ENCODE measurements at places on chromosomes 16 and 17.
A peak's percentile ranks its signal among the peaks of the same experiment; 100 is the strongest.

- DNase-seq, result no peak
Observed at GRCh38 chr16:10754941-10755340, 11.3 kb downstream of the NUBP1 start.

- peak; percentile 71 for DNase-seq
Observed at GRCh38 chr17:75153780-75154194, 525 bp downstream of the JPT1 start.

GRCh38 chr17:77779711-77780539 is 178.6 kb upstream of the TNRC6C start:
- DNase-seq, result no peak

DNA sequence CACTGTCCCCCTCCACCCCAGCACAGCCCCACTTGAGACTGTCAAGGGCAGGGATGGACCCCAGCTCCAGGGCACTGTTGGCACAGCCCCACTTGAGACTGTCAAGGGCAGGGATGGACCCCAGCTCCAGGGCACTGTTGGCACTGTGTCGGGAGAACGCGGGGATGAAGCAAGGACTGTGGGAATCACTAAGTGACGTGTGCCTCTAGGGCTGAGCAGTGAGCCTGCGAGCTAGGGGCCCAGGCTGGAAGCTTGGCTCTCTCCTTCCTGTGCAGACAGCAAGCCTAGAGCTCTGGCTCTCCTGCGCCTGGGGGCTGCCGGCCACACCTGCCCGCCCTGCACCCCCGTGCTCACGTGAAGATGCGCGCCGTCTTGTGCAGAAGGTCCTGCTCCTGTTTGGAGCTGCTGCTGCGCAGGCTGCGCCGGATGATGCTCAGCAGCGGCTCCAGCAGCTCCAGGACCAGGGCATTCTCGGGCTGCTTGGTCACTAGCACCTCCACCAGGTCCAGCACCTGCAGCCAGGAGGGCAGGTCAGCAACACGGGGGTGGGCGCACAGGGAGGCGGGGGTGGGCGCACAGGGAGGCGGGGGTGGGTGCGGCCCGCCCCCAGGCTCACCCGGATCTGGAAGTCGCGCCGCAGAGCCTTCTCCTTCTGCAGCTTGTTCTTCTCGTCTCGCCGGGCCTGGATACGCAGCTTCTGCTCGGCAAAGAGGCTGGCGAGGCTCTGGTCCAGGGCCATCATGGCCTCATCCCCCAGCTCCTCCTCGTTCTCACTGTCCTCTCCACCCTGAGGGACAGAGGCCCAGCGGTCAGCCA is 10.8 kb downstream of the MYBBP1A start:
- no peak for DNase-seq

- peak; percentile 87 for DNase-seq
Observed at GRCh38 chr17:81513372-81513752, 763 bp upstream of the ACTG1 start.

- no peak for DNase-seq
Observed at GRCh38 chr16:70252355-70252988, 732 bp upstream of the EXOSC6 start.

DNA sequence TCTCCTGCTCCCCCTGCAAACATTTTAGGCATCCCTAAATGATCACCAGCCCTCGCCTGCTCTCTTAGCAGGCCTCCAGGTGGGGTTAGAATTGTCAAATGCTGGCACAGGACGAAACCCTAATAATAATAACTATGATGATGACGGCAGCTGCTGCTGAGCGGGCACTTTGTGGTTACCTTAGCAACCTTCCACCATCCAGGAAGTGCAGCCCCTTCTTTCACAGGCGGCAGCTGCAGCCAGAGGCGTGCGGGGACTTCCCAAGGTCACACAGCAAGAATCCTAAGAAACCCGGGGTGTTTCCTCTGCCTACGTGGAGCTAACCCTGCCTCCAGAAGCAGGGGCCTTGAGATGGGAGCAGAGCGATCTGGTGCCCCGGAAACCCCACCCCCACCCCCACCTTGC is 22.4 kb upstream of the EIF1 start:
- peak; percentile 77 for DNase-seq

GRCh38 chr17:79695797-79696609 is 34.7 kb upstream of the ENPP7 start:
- DNase-seq, result no peak

GRCh38 chr17:33751702-33752065 is 458.6 kb upstream of the ASIC2 start:
- no peak for DNase-seq

- no peak for DNase-seq
Observed at GRCh38 chr17:34883106-34884000, 77.9 kb downstream of the CCT6B start.

- no peak for DNase-seq
Observed at GRCh38 chr17:62637809-62638208, 10.3 kb downstream of the MRC2 start.

DNA sequence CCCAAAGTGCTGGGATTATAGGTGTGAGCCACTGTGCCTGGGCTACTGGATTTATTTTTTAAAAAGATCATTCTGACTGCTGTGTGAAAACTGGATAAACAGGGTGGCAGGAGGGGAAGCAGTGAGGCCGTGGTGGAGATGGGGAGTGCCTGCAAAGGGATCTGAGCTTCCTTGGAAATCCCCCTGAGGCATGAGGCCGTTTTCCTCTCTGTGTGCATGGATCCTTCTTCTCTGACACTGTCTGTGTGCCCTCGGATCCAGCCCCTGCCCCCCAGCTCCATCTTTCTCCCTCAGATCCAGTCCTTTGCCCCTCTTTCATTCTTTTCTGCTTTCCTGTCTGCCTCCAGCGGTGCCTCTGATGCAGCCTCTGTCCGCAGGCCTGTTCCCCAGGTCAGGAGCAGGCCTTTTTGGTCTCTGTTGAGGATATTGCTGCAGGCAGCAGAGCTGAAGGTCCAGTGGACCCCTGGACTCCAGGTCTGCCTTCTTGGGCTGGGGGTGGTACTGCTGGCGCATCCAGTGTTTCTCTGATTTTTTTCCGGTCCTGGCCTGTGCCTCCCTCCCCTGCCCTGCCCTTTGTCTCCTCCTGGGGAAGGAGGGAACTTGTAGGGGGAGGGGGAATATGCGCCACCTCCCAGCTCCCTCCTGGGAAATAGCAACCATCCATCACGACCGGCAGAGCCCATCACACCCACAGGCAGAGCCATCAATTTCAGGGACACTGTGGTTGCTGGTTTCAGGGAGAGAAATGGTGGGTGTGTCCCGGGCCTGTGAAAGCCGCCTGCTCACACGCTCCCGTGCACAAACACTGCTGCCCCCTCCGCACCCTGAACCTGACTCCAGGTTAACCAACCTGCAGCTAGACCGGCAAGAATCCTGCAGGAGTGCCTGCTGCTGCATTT is 17.0 kb downstream of the MGAT5B start:
- no peak for DNase-seq

DNA sequence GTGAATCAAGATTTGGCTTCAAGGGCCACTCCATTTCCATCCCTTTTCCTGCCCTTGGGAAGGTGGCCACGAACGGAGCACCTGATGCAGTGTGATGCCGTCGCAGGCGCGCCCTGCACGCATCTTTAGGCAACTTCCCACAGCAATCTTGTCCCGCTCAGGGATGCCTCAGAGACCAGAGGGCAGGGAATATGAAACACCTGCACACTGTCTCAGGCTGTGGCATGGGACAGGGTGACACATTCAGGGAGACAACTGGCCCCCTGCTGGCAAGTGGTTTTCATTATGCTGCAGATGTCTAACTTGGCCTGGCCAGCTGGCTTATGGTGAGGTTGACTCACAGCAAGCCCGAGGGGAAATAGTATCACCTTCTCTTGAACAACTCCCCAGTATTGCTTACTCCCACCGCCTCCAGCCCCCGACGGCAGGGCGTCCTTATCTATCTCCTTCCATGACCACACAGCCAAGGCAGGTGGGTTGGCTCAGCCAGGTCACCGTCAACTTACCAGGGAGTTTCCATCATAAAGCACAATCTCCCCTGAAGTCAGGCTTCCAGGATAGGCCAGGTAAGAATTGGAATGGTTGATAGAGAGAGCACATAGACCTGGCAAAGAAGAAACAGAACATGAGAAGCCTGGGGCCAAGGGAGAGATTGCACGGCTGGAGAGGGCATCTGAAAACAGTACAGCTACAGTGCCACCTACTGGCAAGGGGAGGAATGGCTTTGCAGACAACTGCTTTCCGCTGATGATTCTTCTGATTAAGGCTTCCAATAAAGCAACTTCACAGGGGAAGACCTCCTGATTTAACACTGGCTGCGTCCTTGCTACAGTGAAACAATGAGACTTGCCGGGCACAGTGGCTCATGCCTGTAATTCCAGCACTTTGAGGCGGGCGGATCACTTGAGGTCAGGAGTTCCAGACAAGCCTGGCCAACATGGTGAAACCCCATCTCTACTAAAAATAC is 21.1 kb downstream of the WIPI1 start:
- DNase-seq, result peak; percentile 91

DNA sequence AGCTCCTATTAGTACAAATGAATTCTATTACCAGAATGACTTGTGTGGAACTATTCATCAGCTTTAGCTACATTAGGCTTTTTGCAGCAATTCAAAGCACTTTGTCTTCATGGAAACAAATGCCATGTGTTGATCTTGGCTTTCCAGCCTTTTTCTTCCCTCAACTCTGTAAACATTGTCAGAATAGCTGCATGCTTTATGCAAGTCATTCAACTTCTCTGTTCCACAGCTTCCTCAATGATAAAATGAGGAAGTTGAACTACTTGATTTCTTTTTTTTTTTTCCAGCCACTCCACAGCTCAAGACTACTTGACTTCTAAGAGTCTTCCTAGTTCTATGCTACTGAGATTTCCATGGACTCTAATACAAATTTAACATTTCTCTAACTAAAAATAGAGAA is 41.1 kb downstream of the KIAA0753 start:
- DNase-seq, result no peak

GRCh38 chr17:565521-565920 is 149.1 kb downstream of the VPS53 start:
- DNase-seq, result no peak

DNA sequence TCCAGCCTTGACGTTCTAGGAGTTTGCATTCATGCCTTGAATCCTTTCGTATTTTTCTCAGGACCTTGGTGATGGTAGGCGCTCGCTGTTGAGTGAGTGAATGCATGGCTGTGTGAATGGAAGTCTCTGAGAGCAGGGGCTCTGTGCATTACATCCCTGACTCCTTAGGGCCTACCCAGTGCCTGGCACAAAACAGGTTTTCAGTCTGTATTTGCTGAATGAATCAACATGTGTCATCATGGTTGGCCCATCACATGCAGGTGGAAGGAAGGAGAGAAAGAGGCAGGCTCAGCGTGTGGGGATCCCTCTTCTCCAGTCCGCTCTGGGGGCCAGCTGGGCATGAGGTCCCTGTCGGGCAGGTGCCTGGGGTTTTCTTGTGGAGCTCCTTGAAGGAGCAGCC is 8.7 kb downstream of the RAP1GAP2 start:
- no peak for DNase-seq

- no peak for DNase-seq
Observed at GRCh38 chr16:89038221-89038721, 55.4 kb upstream of the ACSF3 start.

GRCh38 chr16:12829096-12829888 is 25.6 kb upstream of the CPPED1 start:
- DNase-seq, result no peak

GRCh38 chr17:50167371-50167770 is 1.6 kb downstream of the SGCA start:
- DNase-seq, result no peak

DNA sequence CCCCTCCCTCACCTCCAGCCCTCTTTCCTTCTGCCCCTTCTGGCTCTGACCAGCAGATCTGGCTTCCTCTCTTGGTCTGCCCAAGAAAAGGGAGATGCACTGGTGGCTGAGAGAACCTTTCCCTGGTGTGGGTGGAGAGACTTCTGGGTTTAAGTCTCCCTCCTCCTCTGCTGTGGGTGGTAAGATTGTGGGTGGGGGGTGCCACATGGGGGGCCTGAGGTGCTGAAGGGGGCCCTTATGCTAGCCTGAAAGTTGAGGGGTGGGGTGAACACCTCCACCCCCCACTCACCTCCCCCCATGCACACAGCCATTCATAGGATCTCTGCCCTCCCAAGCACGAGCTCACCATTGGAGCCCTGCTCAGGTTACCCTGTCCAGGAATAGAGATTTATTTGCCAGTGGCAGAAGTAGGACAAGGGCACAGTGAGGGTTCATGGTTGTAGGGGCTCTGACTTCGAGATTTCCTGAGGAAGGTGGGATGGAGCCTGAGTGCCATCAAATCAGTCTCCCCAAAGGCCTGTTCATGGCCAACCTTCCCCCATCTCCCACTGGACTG is 1.7 kb upstream of the STAC2 start:
- no peak for DNase-seq

GRCh38 chr16:57113664-57114063 is 21.3 kb downstream of the CPNE2 start:
- no peak for DNase-seq

DNA sequence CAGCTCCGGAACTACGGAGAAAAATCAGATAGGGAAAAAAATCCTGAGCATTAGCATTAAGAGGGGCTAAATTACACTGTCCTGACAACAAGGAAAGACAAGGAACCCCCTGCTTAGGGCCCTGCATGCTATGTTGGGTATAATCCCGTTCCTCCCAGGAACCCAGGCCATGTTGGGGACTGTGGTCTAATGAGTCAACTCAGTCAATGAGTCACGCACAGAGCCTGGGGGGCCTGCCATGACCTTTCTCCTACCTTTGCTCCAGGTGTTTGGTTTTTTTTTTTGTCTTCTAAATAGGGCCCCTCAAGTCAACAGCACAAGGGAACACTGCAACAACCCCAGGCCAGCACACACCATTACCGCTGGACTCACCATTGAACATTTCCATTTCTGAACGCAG is 8.9 kb upstream of the ZNF200 start:
- no peak for DNase-seq

DNA sequence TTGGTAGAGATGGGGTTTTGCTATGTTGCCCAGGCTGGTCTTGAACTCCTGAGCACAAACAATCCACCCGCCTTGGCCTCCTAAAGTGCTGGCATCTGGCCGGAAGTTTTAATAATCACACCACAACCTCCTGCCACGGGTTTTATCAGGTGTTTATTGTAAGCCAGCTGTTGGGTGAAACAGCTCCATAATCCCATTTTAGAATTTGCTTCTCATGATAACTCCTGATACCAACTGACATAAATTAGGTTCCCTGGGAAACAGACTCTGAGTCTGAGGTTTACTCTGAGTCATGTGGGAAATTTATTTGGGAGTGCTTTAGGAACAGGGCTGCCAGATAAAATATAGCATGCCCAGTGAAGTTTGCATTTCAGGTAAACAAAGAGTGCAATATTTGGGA is 122.6 kb upstream of the MED13 start:
- DNase-seq, result no peak

- no peak for DNase-seq
Observed at GRCh38 chr17:7825206-7825990, 8.6 kb upstream of the KDM6B start.

DNA sequence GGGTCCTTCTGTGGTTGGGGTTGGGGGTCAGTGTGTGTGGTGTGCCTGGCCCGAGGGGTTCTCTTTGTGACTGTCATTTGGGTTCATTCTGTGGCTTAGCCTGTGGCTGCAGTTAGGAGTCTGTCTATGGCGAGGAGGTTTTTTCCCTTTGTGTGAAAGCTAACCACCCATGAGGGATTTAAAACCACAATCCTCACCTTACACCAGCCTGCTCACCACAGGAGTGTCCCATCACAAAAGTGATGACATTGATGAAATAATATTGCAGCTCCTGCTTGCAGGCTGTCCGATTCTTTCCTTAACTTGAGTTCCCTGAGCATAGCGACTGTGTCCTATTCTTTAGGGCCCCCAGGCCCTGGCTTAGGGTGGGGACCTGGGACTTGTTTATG is 113.6 kb downstream of the RAP1GAP2 start:
- DNase-seq, result no peak
